HCEC 1CT (cell line): ENCODE measurements at places on chromosomes 16 and 17.
A peak's percentile ranks its signal among the peaks of the same experiment; 100 is the strongest.

DNA sequence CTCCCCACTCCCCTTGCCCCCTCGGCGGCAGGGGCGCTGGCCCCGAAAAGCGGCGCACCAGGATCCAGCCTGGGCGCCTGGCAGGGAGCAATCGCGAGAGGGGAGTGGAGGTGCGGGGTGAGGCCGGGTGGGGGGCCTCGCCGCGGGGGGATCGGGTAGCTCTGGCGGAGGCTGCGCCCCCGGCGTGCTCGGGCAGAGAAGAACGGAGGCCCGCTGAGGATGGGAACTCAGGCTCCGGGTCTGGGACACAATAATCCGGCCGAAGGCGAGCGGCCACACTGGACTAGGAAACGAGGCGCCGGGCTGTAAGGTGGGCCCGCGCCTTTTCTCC, 721 bp upstream of the PCGF2 start:
- DNase-seq: no peak

DNA sequence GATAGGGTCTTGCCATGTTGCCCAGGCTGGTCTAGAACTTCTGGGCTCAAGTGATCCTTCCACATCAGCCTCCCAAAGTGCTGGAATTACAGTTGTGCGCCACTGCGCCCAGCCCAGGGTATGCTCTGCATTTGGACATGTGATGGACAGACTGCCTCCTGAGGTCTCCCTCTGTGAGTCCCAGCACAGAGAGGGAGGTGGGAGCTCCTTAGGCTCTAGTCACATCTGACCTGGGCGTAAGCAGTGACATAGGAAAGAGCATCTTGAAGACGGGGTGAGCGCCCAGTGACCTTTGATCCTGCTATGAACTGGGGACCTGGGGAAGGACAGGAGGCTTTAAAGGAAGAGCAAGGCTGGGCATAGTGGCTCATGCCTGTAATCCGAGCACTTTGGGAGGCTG, 2.2 kb upstream of the GFAP start:
- no peak for DNase-seq

DNA sequence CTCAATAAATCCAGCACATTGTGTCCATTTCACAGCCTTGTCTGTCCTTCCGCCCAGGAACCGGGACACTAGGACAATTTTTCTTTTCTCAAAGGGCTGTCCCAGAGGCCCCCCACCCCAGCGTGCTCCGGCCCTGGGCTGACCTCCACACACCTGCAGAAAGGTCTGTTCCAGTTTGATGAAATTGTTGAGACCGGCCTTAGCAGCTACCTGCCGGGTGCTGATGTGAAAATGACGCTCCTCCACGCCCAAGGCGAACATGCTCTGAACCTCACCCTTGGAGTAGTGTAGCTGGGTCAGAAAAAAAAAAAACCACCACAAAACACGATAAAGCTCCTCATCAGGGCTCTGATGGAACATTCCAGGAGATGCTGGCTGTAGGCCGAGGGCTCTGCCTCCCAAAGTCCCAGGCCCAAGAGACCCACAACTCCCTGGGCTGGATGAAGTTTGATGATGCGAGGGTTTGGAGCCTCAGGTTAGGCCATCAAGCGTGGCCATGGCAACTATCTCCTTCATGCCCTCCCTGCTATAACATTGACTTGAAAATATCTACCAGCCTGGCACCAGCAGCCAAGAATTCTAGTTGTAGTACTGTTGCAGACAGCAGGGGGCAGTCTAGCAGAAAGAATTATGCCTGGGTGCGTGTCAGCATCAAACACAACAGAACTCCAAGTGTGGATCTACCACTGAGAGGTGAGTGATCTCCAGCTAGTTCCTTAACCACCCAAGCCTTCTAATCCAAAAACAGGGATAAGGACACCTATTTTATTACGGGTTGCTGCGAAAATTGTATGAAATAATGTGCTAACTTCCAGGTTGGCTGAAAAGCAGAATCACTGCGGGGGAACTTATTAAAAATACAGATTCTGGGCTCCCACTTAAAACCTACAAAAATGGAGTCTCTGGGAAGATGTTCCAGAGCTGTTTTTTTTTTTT, 62.1 kb downstream of the RMI2 start:
- peak; percentile 71 for DNase-seq

DNA sequence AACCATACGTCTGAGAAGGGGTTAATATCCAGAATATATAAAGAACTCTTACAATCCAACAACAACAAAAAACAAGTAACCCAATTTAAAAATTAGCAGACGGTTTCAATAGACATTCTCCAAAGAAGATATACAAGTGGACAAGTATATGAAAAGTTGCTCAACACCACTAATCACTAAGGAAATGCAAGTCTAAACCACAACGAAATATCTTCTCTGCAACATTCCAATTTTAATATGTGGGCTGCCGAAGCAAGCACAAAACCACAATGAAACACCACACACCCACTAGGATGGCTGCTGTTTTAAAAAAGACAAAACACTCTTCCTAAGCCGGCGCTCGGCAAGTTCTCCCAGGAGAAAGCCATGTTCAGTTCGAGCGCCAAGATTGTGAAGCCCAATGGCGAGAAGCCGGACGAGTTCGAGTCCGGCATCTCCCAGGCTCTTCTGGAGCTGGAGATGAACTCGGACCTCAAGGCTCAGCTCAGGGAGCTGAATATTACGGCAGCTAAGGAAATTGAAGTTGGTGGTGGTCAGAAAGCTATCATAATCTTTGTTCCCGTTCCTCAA, 5.9 kb upstream of the SLC13A2 start:
- peak; percentile 52 for DNase-seq

- DNase-seq: no peak
Observed at GRCh38 chr17:40602445-40603443, 37.5 kb upstream of the CCR7 start.

- peak; percentile 71 for DNase-seq
Observed at GRCh38 chr17:77372444-77373298, 231.9 kb downstream of the SEC14L1 start.

DNA sequence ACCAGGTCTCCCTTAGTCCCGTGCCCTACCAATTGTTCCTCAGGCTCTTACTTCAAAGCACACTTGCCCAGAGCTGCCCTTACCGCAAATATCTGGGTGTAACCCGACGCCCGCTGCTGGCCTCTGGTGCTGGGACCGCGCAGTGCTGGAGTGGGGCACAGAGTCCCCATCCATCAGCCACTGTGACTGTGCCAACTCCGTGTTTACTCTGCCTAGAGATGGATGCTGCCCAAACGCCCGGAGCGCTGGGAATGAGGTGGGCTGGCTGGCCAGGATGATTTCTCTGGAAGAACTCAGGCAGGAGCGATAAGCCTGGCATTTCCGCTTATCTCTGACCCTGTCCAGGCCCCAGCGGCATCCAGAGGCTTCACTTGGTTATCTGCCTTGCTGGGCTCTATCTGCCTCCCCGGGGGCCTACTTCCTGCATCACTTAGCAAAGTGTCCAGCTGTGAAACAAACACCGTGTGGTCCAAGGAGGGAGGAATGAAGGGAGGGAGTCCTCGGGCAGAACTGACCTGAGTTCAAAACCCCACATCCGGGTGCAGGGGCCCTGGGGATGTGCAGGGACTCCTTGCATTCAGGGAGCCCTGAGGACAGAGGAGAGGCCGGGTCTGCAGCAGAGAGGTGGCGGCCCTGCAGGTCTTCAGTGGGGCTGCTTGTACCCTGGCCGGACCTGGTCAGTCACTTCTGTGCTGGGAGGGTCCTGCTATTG, 9.4 kb upstream of the MYLK3 start:
- no peak for DNase-seq

GRCh38 chr17:2235792-2236366, 67.7 kb downstream of the SMG6 start:
- DNase-seq: no peak

GRCh38 chr17:63647936-63648335, 25.7 kb downstream of the MAP3K3 start:
- DNase-seq: no peak

- DNase-seq: no peak
Observed at GRCh38 chr16:81649561-81650184, 129.4 kb upstream of the PLCG2 start.

- DNase-seq: peak; percentile 64
Observed at GRCh38 chr17:10702574-10702973, 5.2 kb downstream of the ADPRM start.

GRCh38 chr17:72258711-72259110, 137.9 kb downstream of the SOX9 start:
- DNase-seq: no peak

DNA sequence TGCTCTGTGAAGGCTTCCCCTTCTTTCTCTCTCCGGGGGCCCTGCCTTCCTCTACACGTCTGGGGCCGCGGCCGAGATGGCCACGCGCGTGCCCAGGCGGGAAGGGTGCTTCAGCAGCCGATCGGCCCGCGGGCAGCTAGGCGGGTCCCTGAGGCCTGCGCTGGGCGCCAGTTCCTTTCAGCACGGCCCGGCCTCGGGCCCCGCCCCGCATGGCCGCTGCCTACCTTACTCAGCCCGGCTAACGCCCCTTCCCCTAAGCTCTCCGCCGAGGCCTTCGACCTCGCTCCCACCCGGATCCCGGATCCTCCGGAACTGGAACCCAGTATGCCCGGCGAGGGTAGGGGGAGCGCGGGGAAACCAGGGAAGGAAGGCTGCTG, 335 bp downstream of the TMEM11 start:
- DNase-seq: peak; percentile 6

- DNase-seq: peak; percentile 65
Observed at GRCh38 chr17:37259030-37259735, 116.6 kb upstream of the C17orf78 start.

GRCh38 chr17:64739316-64740058, 77.4 kb upstream of the SMURF2 start:
- DNase-seq: peak; percentile 54

DNA sequence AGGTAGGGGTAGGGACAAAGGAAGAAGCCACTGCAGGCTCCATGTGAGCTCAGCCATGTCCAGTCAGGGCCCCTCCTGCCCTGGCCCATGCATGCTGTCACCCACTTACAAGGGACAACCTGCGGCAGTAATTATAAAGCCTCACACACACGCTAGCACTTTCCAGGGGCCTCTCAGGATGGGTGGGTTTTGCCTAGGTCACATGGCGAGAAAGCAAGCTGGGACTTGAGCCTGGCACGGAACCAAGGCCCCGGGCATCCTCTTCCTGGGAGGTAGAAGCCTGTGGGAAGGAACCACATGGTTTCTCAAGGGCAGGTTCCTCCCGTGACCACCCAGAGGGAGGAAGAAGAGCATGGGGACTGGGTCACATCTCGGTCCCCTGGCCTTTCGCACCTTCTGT, 7.0 kb downstream of the ZNF319 start:
- DNase-seq: no peak

- no peak for DNase-seq
Observed at GRCh38 chr17:37742762-37743611, 1.9 kb downstream of the HNF1B start.

DNA sequence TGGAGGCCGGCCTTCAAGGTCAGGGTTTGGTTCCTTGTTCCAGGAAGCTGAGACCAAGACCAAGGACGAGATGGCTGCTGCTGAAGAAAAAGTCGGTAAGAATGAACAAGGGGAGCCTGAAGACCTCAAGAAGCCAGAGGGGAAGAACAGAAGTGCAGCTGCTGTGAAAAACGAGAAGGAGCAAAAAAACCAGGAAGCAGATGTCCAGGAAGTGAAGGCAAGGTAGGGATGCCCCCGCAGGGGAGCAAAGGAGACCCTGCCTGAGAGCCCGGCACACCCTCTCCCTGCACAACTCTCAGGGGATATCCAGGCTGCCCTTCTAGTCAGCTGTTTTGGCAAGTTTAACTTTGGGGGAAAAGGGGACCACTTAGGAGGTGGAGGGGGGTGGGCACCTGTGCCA, 29.0 kb downstream of the RNF213 start:
- DNase-seq: no peak

DNA sequence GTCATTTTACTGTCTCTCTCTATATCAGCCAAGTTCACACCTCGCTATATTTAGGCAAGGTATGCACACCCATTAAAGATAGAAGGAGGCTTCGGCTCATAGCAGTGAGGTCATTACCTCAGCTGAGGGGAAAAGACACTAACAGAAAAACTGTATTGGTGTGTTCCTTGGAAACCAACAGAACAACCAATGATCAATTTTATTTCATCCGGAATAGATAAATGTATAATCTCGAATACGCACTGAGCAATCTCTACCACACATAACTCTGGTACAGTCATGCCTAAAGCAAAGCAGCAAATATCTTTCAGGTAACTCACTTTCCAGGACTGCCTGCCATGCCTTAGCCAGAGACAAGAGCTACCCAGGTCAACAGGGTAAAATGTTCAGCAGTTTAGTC, 109.9 kb upstream of the CORO6 start:
- DNase-seq: peak; percentile 14

- DNase-seq: no peak
Observed at GRCh38 chr16:48605518-48606110, 4.4 kb downstream of the N4BP1 start.

GRCh38 chr17:17096438-17097178, 54.4 kb downstream of the MPRIP start:
- no peak for DNase-seq

DNA sequence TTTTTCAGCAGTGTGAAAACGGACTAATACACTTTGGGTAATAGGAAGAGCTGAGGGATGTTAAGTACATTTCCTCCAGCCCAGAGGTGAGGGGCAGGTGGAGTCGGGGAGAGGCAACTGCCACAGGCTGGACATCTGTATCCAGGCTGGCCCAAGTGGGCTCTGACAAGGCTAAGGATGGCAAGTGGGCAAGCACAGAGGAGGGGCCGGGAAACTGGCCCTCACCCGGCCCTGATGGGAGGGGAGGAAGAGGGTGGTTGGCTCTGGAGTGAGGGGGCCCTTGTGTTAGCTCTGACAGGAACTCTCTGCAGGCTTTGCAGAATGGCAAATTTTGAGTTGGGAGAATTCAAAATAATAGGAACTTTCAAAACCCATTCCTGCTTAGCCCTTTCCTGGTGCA, 251.0 kb upstream of the TNRC6C start:
- DNase-seq: no peak

DNA sequence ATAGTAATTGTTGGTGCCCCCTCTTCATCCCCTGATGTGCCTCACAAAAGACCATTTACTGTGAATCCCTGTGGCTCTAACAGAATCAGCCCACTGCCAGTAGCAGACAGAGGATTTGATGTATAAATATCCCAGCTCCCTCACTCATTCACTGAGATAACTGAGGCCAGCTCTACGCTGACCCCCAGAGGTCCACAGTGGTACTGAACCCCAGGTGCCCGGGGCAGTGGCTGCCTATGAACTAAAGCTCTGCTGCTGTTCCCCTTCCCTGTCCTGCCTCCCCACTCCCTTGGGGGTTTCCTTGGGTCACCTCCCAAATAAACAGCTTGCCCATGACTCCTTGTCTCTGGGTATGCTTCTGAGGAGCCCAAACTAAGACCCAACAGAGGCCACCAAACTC, 295.8 kb downstream of the FOXL1 start:
- DNase-seq: no peak

GRCh38 chr17:32720671-32721070, 156.3 kb downstream of the MYO1D start:
- no peak for DNase-seq

GRCh38 chr16:26765087-26765486, 301.6 kb upstream of the C16orf82 start:
- no peak for DNase-seq

DNA sequence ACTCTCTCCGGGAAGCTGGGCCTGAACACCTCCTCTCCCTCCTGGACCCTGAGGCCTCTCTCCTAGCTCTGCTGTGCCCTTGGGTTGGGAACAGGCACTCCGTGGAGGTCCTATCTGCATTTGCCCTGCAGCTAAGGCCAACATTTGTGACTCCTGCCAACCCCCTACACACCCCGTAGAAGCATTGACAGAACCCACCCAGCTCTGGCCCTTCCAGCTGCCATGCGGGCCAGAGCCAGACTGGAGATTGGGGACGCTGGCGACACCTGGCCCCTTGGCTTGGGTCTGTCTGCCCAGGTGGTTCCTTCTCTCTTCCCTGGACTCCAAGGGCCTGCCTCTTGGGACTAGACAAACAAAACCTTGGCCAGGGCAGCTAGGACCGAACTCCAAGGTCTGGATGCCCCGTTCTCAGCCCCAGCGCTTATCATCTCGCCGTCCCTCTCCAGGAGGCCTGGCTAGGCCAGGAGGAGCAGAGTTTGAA, 644 bp upstream of the RHBDF2 start:
- DNase-seq: no peak
